ENCODE measurements at places on chromosomes 5 and 9.
A peak's percentile ranks its signal among the peaks of the same experiment; 100 is the strongest.

- DNase-seq: no peak
These were observed 96.9 kb downstream of the ATG10 start for GRCh38 chr5:82068723-82069122.

DNA sequence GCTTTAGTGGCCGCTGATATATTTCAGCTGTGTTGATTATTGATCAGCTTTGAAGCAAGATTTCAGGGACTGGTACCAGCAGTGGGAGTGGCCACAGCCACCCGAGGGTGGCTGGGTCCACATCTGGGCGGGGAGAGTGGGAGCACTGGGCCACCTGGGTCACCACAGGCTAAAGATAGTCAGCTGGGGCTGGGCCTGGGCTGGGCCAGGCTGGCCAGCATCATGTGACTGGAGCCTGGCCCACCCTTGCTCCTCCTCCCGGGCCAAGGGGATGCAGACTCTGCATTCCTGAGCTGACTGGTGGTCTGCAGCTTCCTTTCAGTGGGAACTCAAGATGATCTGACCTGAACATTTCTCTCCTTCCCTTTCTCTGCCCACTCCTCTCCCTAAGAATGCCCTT is 27.1 kb downstream of the LARP1 start:
- no peak for DNase-seq

- no peak for DNase-seq
These were observed 11.8 kb upstream of the EXOC3 start for GRCh38 chr5:431001-431710.

DNA sequence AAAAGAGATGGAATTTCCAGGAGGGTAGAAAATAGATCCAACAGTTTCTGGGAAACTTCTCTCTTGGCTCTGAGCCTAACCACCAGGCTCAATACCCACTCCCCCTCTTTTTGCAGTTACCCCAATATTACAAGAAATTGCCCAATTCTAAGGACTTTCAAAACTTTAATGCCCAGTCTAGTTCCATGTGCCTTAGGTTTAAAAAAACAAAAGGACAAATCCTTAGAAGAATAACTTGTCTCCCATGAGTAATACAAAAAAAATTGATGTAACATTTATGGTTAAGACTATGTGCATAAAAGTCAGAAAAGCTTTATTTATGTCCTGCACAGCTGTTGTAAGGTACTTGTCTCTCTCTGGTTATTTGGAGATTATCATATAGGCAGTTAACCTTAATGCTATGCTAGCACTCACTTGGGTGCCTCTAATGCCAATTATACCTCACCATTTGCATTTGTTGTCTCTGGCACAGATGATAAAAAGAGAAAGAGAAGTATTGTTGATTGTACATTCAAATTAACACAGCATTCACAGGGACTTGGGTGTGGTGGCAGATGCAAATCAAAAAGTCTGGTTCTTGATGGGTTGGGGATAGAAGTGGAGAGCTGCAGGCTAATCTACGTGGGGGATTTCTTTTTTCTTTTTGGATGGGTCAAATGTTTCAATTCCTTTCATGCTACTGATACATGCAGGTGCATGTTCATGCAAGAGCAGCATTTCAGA is 159.4 kb downstream of the PIK3R1 start:
- peak; percentile 37 for DNase-seq

DNA sequence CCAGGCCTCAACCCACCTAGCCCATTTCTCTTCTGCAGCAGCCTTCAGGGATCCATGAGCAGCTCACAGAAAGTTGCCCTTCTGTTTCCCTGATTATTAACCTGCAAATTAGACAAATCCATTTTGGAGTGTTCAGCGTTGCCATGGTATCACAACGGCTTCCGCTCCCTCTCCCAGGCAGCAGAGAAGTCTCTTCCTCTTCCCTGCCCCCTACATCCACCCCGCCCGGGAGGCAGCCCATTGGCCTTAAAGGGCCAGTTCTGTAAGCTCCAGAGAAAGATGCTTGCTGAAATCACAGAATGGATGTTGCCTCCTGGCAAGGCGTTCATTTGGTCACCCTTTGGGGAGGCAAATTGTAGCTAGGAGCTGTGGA is 47.7 kb upstream of the BOD1 start:
- DNase-seq: no peak

DNA sequence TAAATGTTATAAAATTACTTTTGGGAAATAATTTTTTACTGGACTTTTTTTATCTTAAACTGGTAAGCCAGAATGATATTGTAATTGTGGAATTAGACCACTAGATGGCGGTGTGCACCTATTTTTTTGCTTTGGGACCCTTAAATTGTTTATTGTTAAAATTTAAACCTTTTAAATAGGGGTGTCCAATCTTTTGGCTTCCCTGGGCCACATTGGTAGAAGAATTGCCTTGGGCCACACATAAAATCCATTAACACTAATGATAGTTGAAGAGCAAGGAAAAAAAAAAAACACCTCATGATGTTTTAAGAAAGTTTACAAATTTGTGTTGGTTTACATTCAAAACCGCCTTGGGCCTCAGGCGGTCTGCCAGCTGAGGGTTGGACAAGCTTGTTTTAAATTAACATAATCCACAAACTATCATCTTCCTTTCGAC is 28.4 kb upstream of the GADD45G start:
- no peak for DNase-seq

- DNase-seq: no peak
These were observed 26.0 kb downstream of the JAKMIP2 start for GRCh38 chr5:147756566-147756965.

DNA sequence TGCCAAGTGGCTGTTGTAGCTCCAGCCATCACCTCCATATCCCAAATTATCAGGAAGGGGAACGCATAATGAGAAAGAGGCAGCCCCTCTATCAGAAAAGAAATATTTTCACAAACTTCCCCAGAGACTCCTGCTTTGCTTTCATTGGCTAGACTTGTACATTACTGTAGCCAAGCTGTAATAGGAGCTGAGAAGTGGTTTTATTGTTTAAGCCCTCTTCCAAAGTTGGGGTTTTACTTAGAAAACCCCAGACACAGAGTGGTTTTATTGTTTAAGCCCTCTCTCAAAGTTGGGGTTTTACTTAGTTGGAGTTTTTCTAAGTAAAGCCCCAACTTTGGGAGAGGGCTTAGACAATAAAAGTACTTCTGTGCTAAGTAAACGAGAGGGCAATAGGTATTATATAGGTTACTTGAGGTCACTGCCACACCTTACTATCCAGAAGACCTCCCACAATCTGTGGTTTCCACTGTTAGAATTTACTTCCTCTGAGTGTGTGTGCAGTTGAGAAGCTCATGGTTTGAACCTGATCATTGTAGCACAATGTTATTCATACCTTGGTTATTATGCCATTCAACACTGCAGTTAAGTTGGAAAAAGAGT is 215.7 kb upstream of the OTULINL start:
- DNase-seq: no peak

All from AG04449 (cell line).